ENCODE measurements at places on chromosomes 2 and 18.

DNA sequence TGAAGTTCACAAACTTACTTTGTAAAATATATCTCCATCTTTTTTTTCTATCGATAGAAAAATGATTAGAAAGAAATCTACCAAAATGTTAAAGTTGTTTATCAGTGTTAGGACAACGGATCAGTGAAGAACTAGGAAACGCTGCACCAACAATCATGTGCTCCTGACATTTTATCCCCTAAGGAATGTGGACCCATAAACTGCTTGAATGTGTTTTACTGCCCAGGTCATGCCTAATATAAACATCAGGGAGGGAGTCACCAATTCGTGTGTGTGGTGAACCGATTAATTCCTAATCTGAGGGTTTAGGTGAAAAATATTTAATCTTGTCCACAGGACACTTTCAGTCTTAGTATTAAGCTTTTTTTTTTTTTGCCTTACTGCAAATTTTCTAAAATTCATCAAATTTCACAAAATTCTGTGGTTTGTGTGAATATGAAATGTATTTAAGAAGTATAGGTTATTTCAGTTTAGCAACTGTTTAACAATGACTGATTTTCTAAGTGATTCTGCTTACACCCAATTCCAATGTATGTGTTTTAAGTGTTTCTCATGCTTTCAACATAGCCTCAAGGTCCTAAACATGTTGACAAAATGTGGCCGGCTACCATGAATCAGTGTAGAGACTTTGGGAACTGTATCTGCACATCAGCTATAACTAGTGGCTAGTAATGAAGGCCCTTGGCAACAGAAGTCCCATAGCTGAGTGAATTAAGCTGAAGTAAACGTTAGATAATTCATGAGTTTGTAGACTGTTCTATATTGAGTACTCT lies 11.1 kb upstream of the KIDINS220 start:
- DNase-seq, result no peak

- DNase-seq, result no peak
Measured at GRCh38 chr2:200587007-200587616, 1.3 kb downstream of the AOX1 start.

DNA sequence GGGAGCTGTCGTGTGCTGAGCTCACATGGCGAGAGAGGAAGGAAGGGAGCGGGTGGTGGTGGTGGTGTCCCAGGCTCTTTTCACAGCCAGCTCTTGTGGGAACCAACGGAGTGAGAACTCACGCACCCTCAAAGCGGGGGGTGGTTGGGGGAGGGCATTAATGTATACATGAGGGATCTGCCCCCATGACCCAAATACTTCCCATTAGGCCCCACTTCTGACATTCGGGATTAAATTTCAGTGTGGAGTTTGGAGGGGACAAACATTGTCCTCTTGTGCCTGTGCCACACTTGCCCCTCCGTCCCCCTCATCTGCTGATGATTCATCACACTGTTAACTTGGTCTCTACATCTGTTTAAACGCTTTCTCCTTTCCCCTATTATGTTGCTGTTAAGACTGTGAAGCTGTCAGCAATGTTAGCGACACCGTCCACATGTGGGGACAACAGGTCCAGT lies 22.5 kb downstream of the INPP4A start:
- no peak for DNase-seq

GRCh38 chr18:63686871-63687270 lies 15.9 kb upstream of the SERPINB11 start:
- DNase-seq, result no peak
